ENCODE measurements at places on chromosomes 5 and 9. TPM values are rescaled to one million over a fixed set of nuclear protein-coding genes. Genes with fewer than 3 reads are reported as not detected.

FAM174A gene
- 7.9 TPM for polyA plus RNA-seq

PPP2R2B gene
- polyA plus RNA-seq: 0.58 TPM

NDST1 gene
- 89.7 TPM for polyA plus RNA-seq

SOHLH1 gene
- polyA plus RNA-seq: not detected

POLK gene
- polyA plus RNA-seq: 11.8 TPM

C6 gene
- polyA plus RNA-seq: 0.05 TPM

OBP2B gene
- not detected for polyA plus RNA-seq

ARRDC1 gene
- polyA plus RNA-seq: 22.0 TPM

OTP gene
- polyA plus RNA-seq: not detected

PTPA gene
- 171 TPM for polyA plus RNA-seq
